ENCODE measurements at places on chromosomes 4 and X. TPM values are rescaled to one million over a fixed set of nuclear protein-coding genes. Genes with fewer than 3 reads are reported as not detected.

- no peaks in the 10 kb centered on the region for H3K4me1 ChIP-seq
- no peak overlapping the region for H3K4me3 ChIP-seq
- DNase-seq, result no peak
- no peaks in the 10 kb centered on the region for H3K36me3 ChIP-seq
- no peaks in the 10 kb centered on the region for H3K27me3 ChIP-seq
These were observed 127.5 kb upstream of the CBR4 start for GRCh38 chr4:169137558-169137920.

DNA sequence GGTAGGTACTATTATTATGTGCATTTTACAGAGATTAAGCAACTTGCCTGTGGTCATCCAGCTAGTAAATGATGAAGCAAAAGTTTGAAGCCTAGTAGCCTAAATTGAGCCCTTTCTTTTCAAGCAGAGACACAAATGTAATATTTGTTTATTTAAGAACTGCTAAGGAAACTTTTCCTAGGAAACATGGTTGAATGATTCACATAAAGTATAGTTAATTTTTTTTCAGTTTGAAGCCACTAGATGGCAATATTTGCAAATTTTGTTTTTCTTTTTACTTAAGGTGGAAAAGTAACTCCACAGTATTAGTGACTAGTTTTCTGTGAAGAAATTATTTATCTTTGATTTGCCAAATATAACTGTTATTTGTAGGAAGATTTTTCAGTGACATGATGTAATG lies 52.8 kb upstream of the ANKRD17 start:
- no peaks in the 10 kb centered on the region for H3K36me3 ChIP-seq
- no peak overlapping the region for H3K4me3 ChIP-seq
- H3K4me1 ChIP-seq, result no peaks in the 10 kb centered on the region
- no peaks in the 10 kb centered on the region for H3K27me3 ChIP-seq

DNA sequence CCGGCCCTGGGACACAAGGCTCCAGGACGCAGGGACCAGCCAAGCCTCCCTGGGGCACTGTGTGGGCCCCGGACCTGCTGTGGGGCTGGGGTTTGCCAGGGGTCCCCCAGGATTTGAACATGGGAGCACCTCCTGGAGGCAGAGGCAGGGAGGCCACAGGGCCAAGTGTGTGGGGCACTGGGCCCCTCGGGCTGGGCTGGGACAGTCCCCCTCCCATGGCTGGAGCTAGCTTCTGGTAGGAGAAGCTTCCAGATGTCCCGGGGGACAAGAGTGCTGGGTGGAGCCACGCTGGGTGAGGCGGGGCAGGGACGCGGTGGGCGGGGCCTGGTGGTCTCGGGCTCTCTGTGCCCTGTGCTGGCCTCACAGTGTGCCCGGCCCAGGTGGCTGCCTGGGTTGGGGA lies 18.6 kb downstream of the FGFRL1 start:
- no peaks in the 10 kb centered on the region for H3K4me1 ChIP-seq
- no peak overlapping the region for H3K4me3 ChIP-seq
- DNase-seq, result no peak
- H3K36me3 ChIP-seq, result no peaks in the 10 kb centered on the region
- H3K27ac ChIP-seq, result no peak overlapping the region
- H3K27me3 ChIP-seq, result no peaks in the 10 kb centered on the region

GRCh38 chr4:102616636-102617035 lies 115.5 kb downstream of the NFKB1 start:
- H3K4me3 ChIP-seq, result no peak overlapping the region
- peaks cover 40% of the 10 kb centered on the region for H3K4me1 ChIP-seq
- no peak for DNase-seq

DNA sequence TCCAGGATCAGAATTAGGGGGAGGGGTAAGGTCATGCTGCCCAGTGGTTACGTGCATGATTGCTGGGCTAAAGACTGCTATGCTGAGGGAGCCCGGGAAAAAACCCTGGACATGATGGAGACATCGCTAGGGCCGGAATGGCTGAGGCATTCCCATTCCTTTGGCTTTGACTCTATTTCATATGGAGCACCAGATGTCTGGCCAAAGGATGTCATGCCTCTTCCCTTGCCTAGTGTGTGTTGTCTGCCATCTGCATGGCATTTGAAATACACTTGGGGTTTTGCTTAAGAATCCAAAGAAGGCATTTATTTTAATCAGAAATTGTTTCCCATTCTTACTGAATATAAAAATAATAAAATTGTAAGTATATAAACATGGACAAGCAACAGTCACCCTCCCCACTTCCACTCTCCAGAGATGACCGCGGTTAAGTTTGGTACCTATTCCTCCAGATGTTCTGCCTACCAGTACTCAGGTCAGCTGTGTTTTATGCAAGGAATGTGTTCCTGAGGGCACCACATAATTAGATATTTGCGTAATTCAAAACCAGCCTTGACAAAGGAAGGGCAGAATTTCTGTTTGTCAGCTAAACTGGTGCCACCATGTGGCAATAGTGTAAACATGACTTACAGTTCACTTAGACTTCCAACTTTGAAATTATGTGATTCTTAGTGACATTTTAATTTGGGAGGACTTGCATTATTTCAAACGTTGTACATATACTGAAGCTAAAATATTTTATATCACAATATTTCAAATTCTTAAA lies 105.9 kb downstream of the CT47B1 start:
- no peaks in the 10 kb centered on the region for H3K27me3 ChIP-seq
- no peak overlapping the region for H3K27ac ChIP-seq
- H3K36me3 ChIP-seq, result no peaks in the 10 kb centered on the region

GRCh38 chr4:78288327-78288726 lies 231.2 kb downstream of the FRAS1 start:
- H3K27me3 ChIP-seq, result no peaks in the 10 kb centered on the region
- no peak overlapping the region for H3K27ac ChIP-seq
- no peak overlapping the region for H3K4me3 ChIP-seq
- H3K36me3 ChIP-seq, result no peaks in the 10 kb centered on the region

GRCh38 chr4:111605111-111605510 lies 540.1 kb upstream of the FAM241A start:
- H3K27me3 ChIP-seq, result no peaks in the 10 kb centered on the region
- no peak for DNase-seq
- H3K27ac ChIP-seq, result no peak overlapping the region
- H3K4me3 ChIP-seq, result no peak overlapping the region

- no peaks in the 10 kb centered on the region for H3K27me3 ChIP-seq
- DNase-seq, result peak; percentile 39
- no peaks in the 10 kb centered on the region for H3K4me1 ChIP-seq
- no peak overlapping the region for H3K27ac ChIP-seq
- no peak overlapping the region for H3K4me3 ChIP-seq
These were observed 23.4 kb downstream of the CCNI start for GRCh38 chr4:77052352-77052751.

- no peak overlapping the region for H3K4me3 ChIP-seq
- H3K27me3 ChIP-seq, result no peaks in the 10 kb centered on the region
- DNase-seq, result no peak
- no peak overlapping the region for H3K27ac ChIP-seq
- H3K4me1 ChIP-seq, result no peaks in the 10 kb centered on the region
These were observed 516.5 kb downstream of the PCDH7 start for GRCh38 chr4:31236639-31237173.

GRCh38 chr4:125620066-125620860 lies 305.5 kb downstream of the FAT4 start:
- H3K4me1 ChIP-seq, result no peaks in the 10 kb centered on the region
- H3K27me3 ChIP-seq, result no peaks in the 10 kb centered on the region
- no peak for DNase-seq
- no peak overlapping the region for H3K27ac ChIP-seq
- no peaks in the 10 kb centered on the region for H3K36me3 ChIP-seq
- no peak overlapping the region for H3K4me3 ChIP-seq

GRCh38 chrX:2819345-2820135 lies 9.2 kb upstream of the GYG2 start:
- H3K4me3 ChIP-seq, result no peak overlapping the region
- no peaks in the 10 kb centered on the region for H3K27me3 ChIP-seq
- no peaks in the 10 kb centered on the region for H3K4me1 ChIP-seq
- no peak for DNase-seq
- H3K36me3 ChIP-seq, result no peaks in the 10 kb centered on the region
- no peak overlapping the region for H3K27ac ChIP-seq

- no peak overlapping the region for H3K27ac ChIP-seq
- no peak overlapping the region for H3K4me3 ChIP-seq
- no peaks in the 10 kb centered on the region for H3K36me3 ChIP-seq
- DNase-seq, result no peak
- no peaks in the 10 kb centered on the region for H3K4me1 ChIP-seq
- no peaks in the 10 kb centered on the region for H3K27me3 ChIP-seq
These were observed 53.1 kb downstream of the NDST3 start for GRCh38 chr4:118087366-118087765.

GRCh38 chr4:17251101-17251500 lies 260.8 kb downstream of the QDPR start:
- no peaks in the 10 kb centered on the region for H3K4me1 ChIP-seq
- H3K27ac ChIP-seq, result no peak overlapping the region
- H3K27me3 ChIP-seq, result no peaks in the 10 kb centered on the region
- H3K4me3 ChIP-seq, result no peak overlapping the region

- no peak overlapping the region for H3K27ac ChIP-seq
- H3K27me3 ChIP-seq, result no peaks in the 10 kb centered on the region
- H3K4me3 ChIP-seq, result no peak overlapping the region
- H3K36me3 ChIP-seq, result no peaks in the 10 kb centered on the region
These were observed 101.7 kb downstream of the CHIC2 start for GRCh38 chr4:53962516-53963225.

- no peaks in the 10 kb centered on the region for H3K4me1 ChIP-seq
- H3K4me3 ChIP-seq, result no peak overlapping the region
- no peaks in the 10 kb centered on the region for H3K36me3 ChIP-seq
- no peak overlapping the region for H3K27ac ChIP-seq
- no peak for DNase-seq
- H3K27me3 ChIP-seq, result no peaks in the 10 kb centered on the region
These were observed 20.4 kb downstream of the USP46 start for GRCh38 chr4:52638717-52639116.

The CT55 gene
- not detected for total RNA-seq

The ATP2B3 gene
- total RNA-seq, result not detected

The SLITRK2 gene
- not detected for total RNA-seq

The ZNF630 gene
- total RNA-seq, result 1.6 TPM

The SPON2 gene
- 2.7 TPM for total RNA-seq

The NIPAL1 gene
- total RNA-seq, result 1.1 TPM

The PPEF2 gene
- 0.11 TPM for total RNA-seq

The ENOX2 gene
- 10.8 TPM for total RNA-seq

All from CD8-positive, alpha-beta memory T cell (primary cell).